Fibroblast of the aortic adventitia (primary cell): ENCODE measurements at places on chromosomes 2 and 18. TPM values are rescaled to one million over a fixed set of nuclear protein-coding genes. Genes with fewer than 3 reads are reported as not detected.

The CAB39 gene
- total RNA-seq: 61.3 and 68.5 TPM in 2 replicates

The TRPM8 gene
- 0.63 TPM in 1 of 2 replicates, not detected in the other for total RNA-seq

DNA sequence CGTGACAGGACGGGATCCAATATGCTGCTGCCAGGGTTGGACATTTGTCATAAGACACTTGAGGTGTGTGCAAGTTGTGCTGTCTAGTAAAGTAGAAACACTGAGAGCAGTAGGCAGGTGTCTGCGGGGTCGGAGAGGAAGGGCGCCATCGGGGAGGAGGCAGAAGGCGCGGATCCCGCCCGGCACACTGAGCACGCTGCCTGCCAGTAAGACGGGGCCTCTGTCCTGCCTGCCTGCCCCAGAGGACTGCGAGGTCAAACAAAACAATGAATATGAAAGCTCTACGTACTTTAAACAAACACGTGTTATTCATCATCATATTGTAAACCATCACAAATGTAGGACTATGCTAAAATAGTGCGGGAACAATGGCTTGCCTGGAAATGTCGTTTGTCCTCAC, 349.3 kb upstream of the SALL3 start:
- no peak for DNase-seq

The CDKL4 gene
- 0.90 and 10.4 TPM in 2 replicates for total RNA-seq

DNA sequence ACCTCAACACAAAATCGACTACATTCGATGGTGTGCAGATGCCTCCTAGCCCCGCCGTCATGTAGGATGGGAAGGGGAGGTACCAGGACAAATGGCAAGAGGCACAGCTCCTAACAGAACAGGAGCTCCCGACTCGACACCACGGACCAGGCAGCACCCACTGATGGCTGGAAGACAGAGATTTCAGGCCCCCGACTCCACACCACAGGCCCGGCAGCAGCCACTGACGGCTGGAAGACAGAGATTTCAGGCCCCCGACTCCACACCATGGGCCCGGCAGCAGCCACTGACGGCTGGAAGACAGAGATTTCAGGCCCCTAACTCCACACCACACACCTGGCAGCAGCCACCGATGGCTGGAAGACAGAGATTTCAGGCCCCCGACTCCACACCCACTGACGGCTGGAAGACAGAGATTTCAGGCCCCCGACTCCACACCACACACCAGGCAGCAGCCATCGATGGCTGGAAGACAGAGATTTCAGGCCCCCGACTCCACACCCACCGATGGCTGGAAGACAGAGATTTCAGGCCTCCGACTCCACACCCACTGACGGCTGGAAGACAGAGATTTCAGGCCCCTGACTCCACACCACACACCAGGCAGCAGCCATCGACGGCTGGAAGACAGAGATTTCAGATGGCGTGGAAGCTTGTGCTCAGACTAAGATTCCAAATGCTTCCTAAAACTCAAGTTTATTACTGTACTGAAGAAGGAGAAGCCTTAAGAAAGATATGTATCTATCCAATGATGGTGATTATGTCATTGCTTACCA, 135.5 kb downstream of the EIPR1 start:
- no peak for DNase-seq
